ENCODE measurements at places on chromosomes 6 and 20. TPM values are rescaled to one million over a fixed set of nuclear protein-coding genes. Genes with fewer than 3 reads are reported as not detected.

DNA sequence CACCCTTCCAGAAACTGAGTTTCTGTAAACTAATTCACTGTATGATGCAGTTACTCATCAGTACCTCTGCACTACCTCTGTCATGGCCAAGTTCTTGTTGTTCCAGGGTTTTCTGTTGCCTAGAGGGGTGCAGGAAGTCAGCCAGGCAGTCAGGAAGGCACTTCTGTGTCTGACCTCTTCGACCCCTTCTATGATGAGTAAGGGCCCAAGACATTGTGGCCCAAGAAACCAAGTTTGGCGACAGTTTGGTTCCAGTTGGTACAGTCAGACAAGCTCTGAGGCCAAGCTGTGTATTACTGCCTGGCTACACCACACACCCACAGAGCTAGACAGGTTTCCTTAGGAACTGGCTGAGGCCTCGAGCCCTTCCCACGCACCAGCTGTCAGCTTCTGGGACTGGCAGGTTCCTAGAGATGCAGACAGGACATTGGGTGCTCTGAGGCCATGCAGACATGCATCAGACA lies 41.2 kb downstream of the TRAF3IP2 start:
- no peak for DNase-seq

GRCh38 chr20:58306421-58307261 lies 2.9 kb upstream of the RAB22A start:
- peak; percentile 93 for DNase-seq

Gene PAK5
- 0.17 TPM for total RNA-seq

Gene GGTLC1
- total RNA-seq, result not detected

GRCh38 chr6:53058388-53059195 lies 6.6 kb upstream of the FBXO9 start:
- no peak for DNase-seq

Gene SLC35D3
- total RNA-seq, result not detected

- DNase-seq, result no peak
These were observed 165.8 kb downstream of the ZFAND3 start for GRCh38 chr6:37985355-37985754.

Gene TRIM15
- total RNA-seq, result not detected

Gene OXT
- total RNA-seq, result not detected

Measured in kidney epithelial cell (primary cell).